ENCODE measurements at places on chromosomes 11 and 22. TPM values are rescaled to one million over a fixed set of nuclear protein-coding genes. Genes with fewer than 3 reads are reported as not detected.

The EXPH5 gene
- 6.8 TPM for total RNA-seq

The ESAM gene
- total RNA-seq = 9.9 TPM

The HTR3B gene
- total RNA-seq = not detected

The TRIM22 gene
- 18.9 TPM for total RNA-seq

The CST6 gene
- 89.1 TPM for total RNA-seq

The CD6 gene
- total RNA-seq = 0.23 TPM

The PRR33 gene
- total RNA-seq = not detected

The CEND1 gene
- not detected for total RNA-seq

The JAML gene
- total RNA-seq = not detected

The ARVCF gene
- total RNA-seq = 109 TPM

The FAM111B gene
- total RNA-seq = 16.5 TPM

The KDELR3 gene
- total RNA-seq = 27.1 TPM

The TUBA8 gene
- total RNA-seq = 0.22 TPM

The KCNJ1 gene
- not detected for total RNA-seq

The INSC gene
- total RNA-seq = 0.58 TPM

The NRXN2 gene
- total RNA-seq = 0.29 TPM

The TPBGL gene
- not detected for total RNA-seq

The OR52H1 gene
- not detected for total RNA-seq

The RRP8 gene
- 6.7 TPM for total RNA-seq

The LYVE1 gene
- not detected for total RNA-seq

The SLC7A4 gene
- 0.29 TPM for total RNA-seq

The YPEL1 gene
- total RNA-seq = 7.3 TPM

The CCDC83 gene
- not detected for total RNA-seq

The NUP160 gene
- total RNA-seq = 12.3 TPM

The C11orf42 gene
- not detected for total RNA-seq

The IZUMO1R gene
- not detected for total RNA-seq

The OR10V1 gene
- not detected for total RNA-seq

The CD3E gene
- not detected for total RNA-seq

The MARK2 gene
- 36.2 TPM for total RNA-seq

The FIBIN gene
- total RNA-seq = not detected

The TMEM132A gene
- total RNA-seq = 287 TPM

The SLC6A5 gene
- total RNA-seq = not detected
